ENCODE measurements at places on chromosomes 12 and 14.

DNA sequence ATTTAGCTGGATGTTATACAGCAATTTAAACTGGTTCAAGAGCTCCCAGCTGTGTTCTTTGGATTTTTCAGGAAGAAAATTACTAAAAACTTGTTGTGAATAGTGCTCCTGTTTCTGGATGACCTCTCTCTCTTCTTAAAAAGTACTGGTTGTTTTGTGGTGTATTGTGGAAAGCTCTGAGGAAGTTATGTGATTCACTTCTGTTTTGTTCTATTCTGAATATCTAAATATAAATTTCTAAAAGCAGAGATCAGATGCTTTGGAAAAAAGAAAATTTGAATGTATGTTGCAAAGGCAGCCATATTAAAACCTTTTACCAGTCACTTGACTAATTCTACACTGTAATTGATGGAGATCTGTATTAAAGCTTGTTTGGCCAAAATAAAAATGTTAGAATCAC, 3.4 kb upstream of the C3AR1 start:
- DNase-seq, result no peak

- DNase-seq, result no peak
These were observed 172.2 kb downstream of the NAV3 start for GRCh38 chr12:78002878-78003277.

GRCh38 chr12:126663304-126664094, 1598.3 kb downstream of the AACS start:
- no peak for DNase-seq

- no peak for DNase-seq
These were observed 1.5 kb upstream of the FBRSL1 start for GRCh38 chr12:132488127-132489077.

GRCh38 chr12:84696281-84696680, 216.3 kb downstream of the SLC6A15 start:
- no peak for DNase-seq

- DNase-seq, result no peak
These were observed 246.1 kb downstream of the RBM19 start for GRCh38 chr12:113719911-113720591.

DNA sequence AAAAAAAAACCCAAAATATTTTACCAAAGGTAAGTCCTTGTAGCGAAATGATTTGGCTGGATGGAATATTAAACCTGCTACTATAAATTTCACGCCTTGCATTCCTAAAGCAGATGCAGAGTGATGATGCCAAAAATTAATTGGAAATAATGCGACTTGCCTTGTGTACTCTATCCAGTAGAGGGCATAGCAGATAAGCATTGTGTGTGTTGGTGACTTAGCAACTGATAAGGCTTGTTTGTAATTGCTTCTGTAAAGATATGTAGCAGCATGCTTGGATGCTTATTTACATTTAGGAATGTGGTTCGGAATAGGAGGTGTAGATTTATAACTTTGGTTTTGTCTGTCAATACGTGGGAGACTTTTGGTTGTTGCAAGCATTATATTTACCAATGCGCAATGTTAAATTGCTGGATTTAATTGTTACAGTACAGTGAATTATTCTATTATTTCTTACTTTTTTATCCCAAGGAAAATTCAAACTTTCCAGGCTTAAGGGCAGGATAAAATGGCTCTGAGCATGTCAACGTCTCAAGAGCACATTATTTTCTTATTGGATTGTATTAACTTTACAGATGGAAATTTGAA, 80.5 kb downstream of the TMEM260 start:
- DNase-seq, result no peak

- DNase-seq, result no peak
These were observed 186.4 kb downstream of the ITPR2 start for GRCh38 chr12:26646571-26646970.

DNA sequence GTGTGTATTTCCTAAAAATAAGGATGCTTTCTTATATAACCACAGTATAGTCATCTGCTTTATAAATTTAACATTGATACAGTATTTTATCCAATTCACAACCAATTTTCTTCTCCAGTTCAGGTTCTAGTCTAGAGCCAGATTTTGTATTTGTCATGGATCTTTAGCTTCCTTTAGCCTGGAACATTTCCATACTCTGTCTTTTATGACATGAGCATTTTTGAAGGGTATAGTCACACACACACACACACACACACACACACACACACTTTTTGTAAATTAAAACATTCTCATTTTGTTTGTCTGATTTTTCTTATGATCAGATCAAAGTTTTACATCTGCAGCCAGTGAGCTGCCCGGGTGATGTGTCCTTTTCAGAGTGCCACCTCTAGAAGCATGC, 25.4 kb downstream of the CGRRF1 start:
- no peak for DNase-seq

GRCh38 chr14:23663127-23663526, 27.0 kb downstream of the DHRS2 start:
- DNase-seq, result no peak

- no peak for DNase-seq
These were observed 96.9 kb downstream of the NTN4 start for GRCh38 chr12:95693689-95694088.

- no peak for DNase-seq
These were observed 71.9 kb downstream of the CRACR2A start for GRCh38 chr12:3680919-3681594.

- DNase-seq, result no peak
These were observed 380.5 kb downstream of the EMP1 start for GRCh38 chr12:13576935-13577500.

DNA sequence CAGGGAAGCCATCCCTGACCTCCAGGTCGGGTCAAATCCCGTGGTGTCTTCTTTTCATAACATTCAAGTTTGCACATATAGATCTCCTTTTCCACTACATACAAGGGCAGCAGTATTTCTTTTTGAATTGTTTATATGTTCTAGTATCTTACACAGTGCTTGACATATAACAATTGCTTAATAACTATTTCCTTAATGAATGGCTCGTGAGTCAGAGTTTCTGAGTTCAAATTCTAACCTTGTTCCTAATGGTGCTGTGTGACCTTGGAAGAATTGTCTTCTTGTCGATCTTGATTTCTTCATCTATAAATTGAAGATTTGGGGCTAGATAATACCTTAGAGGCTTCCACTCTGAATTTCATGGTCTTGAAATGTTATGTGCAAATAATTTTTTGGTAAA, 57.2 kb upstream of the PELI2 start:
- no peak for DNase-seq

- no peak for DNase-seq
These were observed 80.5 kb downstream of the MED13L start for GRCh38 chr12:116196752-116197718.

DNA sequence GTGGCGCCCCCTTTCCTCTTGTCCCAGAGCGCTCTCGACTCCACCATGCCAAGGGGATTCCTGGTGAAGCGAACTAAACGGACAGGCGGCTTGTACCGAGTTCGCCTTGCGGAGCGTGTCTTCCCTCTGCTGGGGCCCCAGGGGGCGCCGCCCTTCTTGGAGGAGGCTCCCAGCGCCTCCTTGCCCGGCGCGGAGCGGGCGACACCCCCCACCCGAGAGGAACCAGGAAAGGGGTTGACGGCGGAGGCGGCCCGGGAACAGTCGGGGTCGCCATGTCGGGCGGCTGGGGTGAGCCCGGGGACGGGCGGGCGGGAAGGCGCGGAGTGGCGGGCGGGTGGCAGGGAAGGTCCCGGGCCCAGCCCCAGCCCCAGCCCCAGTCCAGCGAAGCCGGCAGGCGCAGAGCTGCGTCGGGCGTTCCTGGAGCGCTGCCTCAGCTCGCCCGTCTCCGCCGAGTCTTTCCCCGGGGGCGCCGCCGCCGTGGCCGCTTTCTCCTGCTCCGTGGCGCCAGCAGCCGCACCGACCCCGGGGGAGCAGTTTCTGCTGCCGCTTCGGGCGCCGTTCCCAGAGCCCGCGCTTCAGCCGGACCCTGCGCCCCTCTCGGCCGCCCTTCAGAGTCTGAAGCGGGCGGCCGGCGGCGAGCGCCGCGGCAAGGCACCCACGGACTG, 376 bp downstream of the INSM2 start:
- DNase-seq, result no peak

GRCh38 chr14:102873131-102873530, 49.3 kb upstream of the AMN start:
- no peak for DNase-seq

- DNase-seq, result no peak
These were observed 12.2 kb downstream of the JDP2 start for GRCh38 chr14:75439989-75440388.

GRCh38 chr12:130429656-130430505, 92.2 kb downstream of the PIWIL1 start:
- DNase-seq, result no peak

All from stimulated activated CD8-positive, alpha-beta memory T cell treated with anti-CD3 and anti-CD28 coated beads, Interleukin-7, amount 100 ng/mL, for 24 hours (primary cell).